CD8-positive, alpha-beta memory T cell (primary cell): ENCODE measurements at places on chromosomes 11 and 22. TPM values are rescaled to one million over a fixed set of nuclear protein-coding genes. Genes with fewer than 3 reads are reported as not detected.

DNA sequence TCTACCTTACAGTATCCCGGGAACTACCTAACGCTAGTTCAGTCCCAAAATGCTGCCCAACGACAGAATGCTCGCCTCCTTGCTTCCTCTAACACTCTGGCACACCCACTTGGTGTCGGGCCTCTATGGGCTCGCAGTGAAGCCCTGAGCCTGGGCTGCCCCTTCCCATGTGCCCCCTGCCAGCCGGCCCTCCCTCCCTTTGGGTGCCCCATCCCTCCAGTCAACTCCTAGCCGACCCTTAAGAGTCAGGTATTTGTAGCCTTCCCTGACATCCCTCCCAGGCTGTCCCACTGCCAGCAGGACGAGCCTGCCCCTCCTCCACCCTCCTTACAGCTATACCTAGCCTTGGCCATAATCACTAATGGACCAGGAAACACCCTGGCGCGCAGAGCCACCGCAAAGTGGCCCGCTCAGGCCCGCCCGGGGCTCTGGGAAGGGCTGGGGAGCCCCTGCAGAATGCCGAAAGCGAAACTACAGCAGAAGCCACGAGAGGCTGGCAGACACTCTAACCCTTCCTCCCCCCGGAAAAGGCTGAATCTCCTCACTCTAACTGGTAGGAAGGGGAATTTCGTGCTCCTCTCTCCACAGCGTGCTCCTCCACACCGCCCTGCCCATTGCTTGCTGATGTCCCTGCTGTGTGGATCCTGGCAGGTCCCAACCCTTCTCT lies 8.2 kb downstream of the CBX7 start:
- no peaks in the 10 kb centered on the region for H3K27me3 ChIP-seq
- H3K4me3 ChIP-seq = peak overlapping the region; percentile 96
- DNase-seq = peak; percentile 69
- H3K4me1 ChIP-seq = peaks cover 45% of the 10 kb centered on the region

- no peak for DNase-seq
- no peaks in the 10 kb centered on the region for H3K4me1 ChIP-seq
- peaks cover 25% of the 10 kb centered on the region for H3K36me3 ChIP-seq
- no peaks in the 10 kb centered on the region for H3K27me3 ChIP-seq
- no peak overlapping the region for H3K27ac ChIP-seq
Observed at GRCh38 chr22:41344189-41344788, 37.5 kb upstream of the TEF start.

DNA sequence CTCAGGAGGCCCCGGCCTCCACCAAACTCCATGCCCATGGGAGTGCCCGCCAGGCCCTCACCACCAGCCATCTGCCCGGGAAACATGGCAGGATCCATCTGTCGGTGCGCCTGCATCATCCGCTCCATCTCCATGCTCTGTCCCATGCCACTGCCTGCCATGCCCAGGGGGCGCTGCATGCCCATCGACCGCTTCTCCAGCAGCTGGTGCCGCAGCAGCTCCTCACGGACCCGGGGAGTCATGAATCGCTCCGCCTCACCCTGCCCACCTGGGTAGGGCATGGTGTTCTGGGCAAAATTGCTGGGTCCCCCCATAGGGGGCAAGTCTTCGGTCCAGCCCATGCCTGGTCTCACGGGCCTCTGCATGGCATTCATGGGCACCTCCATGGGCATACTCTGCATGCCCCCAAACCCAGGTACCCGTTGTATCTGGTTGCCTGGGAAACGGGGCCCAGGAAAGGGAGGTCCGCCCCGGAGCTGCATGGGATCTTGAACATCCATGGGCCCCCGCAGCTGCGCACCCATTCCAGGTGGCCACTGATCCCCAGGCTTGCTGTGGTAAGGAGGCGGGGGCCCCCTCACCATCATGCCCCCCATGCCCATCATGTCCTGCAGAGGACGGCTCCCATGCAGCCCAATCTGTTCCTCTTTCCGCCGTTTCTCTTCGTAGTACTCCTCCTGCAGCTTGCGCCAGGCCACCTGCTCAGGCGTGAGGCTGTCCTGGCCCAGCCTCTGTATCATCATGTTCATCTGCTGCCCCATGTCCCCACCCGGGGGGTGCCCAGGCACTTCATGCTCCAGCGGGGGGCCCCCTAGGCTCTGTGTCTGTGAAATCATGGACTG lies 18.0 kb downstream of the CXCR5 start:
- H3K4me3 ChIP-seq = no peak overlapping the region
- peaks cover 51% of the 10 kb centered on the region for H3K36me3 ChIP-seq
- H3K4me1 ChIP-seq = peaks cover 15% of the 10 kb centered on the region
- no peaks in the 10 kb centered on the region for H3K27me3 ChIP-seq
- no peak overlapping the region for H3K27ac ChIP-seq

DNA sequence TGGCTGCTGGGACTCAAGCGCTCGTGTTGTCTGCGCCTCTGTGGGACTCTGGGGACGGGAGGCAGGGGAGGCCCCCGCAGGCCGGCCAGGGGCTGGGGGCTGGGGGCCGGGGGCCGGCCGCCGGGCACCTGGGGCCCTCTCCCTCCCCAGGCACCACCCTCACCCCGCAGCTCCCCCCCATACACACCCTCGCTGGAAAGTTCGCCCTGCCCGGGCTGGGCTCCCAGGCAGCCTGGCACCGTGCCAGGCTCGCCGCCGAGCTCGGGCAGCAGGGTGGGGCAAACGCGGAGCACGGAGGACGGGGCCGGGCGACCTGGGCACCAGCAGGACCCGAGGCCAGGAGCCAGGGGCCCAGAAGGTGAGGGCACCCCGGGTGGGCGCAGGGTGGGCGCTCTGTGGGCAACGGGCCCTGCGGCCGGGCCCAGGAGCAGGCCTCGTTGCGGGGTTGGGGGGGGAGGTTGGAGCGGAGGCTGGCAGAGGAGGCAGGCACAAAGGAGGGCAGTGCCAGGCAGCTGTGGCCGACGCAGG lies 76.7 kb upstream of the WNT7B start:
- H3K4me1 ChIP-seq = peaks cover 53% of the 10 kb centered on the region
- H3K4me3 ChIP-seq = peak overlapping the region; percentile 31
- DNase-seq = peak; percentile 64
- peak overlapping the region; percentile 47 for H3K27ac ChIP-seq

- no peaks in the 10 kb centered on the region for H3K4me1 ChIP-seq
- H3K36me3 ChIP-seq = peaks cover 6% of the 10 kb centered on the region
- no peak overlapping the region for H3K27ac ChIP-seq
- DNase-seq = no peak
- H3K4me3 ChIP-seq = no peak overlapping the region
- no peaks in the 10 kb centered on the region for H3K27me3 ChIP-seq
Observed at GRCh38 chr11:108474664-108475463, 7.5 kb upstream of the C11orf65 start.

DNA sequence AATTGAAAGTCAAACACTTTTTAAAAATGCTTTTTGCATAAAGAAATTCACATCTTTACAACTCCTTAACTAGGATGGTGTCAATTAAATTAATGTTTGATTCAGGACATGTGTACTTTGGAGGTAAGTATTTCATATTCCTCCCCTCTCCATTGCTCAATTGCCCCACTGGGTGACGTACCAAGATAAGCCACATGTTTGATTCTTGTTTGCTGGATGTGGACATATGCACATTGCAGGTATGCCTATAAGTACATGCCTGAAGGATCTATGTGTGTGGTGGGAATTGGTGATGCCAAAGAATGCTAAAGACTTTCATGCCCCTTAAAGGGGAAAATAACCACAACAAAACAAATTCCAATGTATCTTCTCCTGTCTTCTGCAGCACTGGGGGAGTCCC lies 5.8 kb downstream of the CD44 start:
- DNase-seq = no peak
- H3K4me3 ChIP-seq = peak overlapping the region; percentile 29
- no peaks in the 10 kb centered on the region for H3K27me3 ChIP-seq
- peak overlapping the region; percentile 35 for H3K27ac ChIP-seq
- H3K4me1 ChIP-seq = peaks cover 81% of the 10 kb centered on the region
- peaks cover 9% of the 10 kb centered on the region for H3K36me3 ChIP-seq

DNA sequence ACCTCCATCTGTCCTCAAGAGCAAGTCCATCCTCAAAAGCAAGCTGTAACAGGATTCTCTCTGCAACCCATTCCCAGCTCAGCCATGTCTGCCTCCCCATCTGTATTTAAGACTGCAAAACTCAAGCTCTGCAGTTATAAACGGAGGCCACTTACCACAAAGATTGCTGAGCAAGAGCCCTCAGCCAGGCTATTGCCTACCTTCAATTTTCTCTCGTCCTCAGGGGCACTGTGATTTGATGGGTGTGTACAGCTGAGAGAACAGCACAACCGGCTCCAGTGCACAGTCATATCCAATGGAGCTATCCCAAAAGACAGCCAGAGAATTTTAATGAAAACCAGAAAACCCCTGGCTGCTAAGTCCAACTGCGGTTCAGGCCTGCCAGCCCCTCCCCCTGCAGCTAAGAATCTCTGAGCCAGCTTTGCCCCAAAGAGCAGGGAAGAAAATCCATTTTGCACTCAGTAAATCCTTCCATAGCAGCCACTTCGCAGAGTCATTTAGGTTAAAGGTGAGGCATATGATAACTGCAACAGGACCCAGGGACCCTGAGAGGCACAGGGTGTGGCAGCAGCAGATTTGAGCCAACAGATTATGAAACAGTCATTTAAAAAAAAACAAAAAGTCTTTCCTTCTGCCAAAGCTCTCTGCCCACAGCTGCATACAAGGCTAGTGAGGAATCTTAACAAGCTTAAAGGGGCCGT lies 37.6 kb downstream of the RAB30 start:
- no peaks in the 10 kb centered on the region for H3K36me3 ChIP-seq
- no peak overlapping the region for H3K27ac ChIP-seq
- no peak for DNase-seq
- no peaks in the 10 kb centered on the region for H3K27me3 ChIP-seq
- H3K4me1 ChIP-seq = peaks cover 20% of the 10 kb centered on the region

DNA sequence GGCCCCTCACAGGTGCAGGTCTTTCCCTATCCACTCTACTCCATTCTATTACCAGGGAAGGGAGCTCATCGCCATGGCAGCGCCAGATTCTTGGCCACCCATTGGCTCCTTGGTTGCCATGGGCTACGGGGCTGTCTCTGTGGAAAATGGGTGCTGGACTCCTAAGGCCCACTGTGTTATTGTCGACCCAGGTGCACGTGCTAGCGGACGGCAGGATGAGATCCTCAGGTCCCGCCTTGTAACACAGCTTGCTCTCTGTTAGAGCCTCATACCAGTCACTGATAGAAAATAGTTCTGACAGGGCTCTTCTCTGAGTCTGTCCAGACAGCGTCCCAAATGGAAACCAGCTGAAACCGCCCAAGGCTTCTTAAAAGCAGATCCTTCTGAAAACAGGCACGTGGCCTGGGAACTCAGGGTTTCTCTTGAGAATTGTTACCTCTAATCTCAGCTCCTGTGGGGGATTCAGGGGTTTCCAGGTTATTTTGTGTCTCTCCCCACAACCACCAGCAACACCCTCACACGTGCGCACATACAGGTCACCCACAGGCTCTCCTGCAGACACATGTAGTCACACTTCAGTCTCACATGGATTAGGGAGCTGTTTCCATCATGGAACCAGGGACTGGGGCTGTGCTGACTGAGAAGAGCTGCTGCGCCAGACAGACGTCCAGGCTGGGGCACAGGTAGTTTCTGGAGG lies 1.5 kb downstream of the TUB start:
- H3K27me3 ChIP-seq = peaks cover 12% of the 10 kb centered on the region
- no peak for DNase-seq
- no peak overlapping the region for H3K4me3 ChIP-seq
- H3K27ac ChIP-seq = no peak overlapping the region
- no peaks in the 10 kb centered on the region for H3K36me3 ChIP-seq

DNA sequence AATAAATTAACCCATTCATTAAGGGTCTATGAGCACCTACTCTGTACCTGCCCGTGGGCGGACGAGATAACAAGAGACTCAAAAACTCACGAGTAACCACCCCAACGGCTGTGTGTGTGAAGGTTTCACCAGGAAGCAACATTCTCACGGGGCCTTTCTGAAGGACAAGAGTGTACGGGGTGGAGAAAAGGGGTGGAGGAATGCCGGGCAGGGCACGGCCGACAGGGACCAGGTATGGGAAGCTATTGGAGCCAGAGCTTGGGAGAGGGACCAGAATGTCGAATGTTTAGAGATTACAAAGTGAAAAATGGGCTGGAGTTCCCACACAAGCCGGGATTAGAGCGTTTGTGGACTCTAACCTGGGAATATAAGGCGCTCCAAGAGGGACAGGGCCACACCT lies 1.6 kb downstream of the KMT5B start:
- no peaks in the 10 kb centered on the region for H3K36me3 ChIP-seq
- H3K4me1 ChIP-seq = peaks cover 48% of the 10 kb centered on the region
- peaks cover 4% of the 10 kb centered on the region for H3K27me3 ChIP-seq
- no peak overlapping the region for H3K27ac ChIP-seq
- peak overlapping the region; percentile 93 for H3K4me3 ChIP-seq

- no peaks in the 10 kb centered on the region for H3K27me3 ChIP-seq
- H3K4me3 ChIP-seq = peak overlapping the region; percentile 87
- no peaks in the 10 kb centered on the region for H3K36me3 ChIP-seq
- peaks cover 20% of the 10 kb centered on the region for H3K4me1 ChIP-seq
Observed at GRCh38 chr11:130001461-130002351, 929 bp downstream of the PRDM10 start.

DNA sequence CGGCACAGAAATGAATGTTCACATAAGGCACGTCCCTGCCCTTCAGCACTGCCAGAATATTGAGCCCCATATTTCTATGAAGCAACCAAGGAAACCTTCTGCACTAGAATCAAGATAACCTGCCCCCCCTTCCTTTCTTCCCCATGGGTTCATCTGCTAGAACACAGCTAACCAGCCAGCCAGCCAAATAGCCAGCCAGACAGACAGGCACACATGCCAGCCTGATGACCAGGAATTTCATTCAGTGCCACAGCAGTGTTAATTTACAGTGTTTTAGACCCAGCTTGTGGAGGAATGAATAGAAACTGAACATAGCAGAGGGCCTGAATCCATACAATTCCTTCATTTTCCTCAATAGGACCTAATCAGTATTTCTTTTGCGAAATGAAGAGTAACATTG lies 57.0 kb downstream of the TENM4 start:
- H3K27ac ChIP-seq = no peak overlapping the region
- H3K27me3 ChIP-seq = no peaks in the 10 kb centered on the region
- H3K4me1 ChIP-seq = no peaks in the 10 kb centered on the region
- no peak for DNase-seq
- H3K4me3 ChIP-seq = no peak overlapping the region

GRCh38 chr11:116427903-116428637 lies 344.7 kb downstream of the BUD13 start:
- no peak overlapping the region for H3K4me3 ChIP-seq
- H3K4me1 ChIP-seq = no peaks in the 10 kb centered on the region
- H3K27ac ChIP-seq = no peak overlapping the region
- no peak for DNase-seq

DNA sequence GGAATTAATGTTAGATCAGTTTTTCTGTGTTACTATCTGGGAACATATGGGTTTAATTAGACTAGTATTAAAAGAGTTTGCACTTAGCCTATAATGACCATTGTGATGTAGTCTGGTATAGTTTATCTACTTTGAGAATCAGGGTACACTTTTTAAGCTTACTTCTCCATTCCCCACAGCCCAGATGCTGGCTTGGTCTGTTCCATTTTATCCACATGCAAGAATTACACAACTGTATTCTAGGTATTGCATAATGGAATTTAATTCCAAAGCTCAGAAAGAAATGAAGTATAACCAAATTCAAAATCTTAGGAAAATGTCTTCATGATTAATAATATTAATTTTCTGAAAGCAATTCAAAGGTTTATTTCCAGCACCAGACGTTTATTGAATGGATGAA lies 122.2 kb upstream of the PDGFD start:
- H3K36me3 ChIP-seq = no peaks in the 10 kb centered on the region
- H3K27me3 ChIP-seq = no peaks in the 10 kb centered on the region
- H3K27ac ChIP-seq = no peak overlapping the region

SLC5A12 gene
- total RNA-seq = not detected

CASP4 gene
- 48.8 TPM for total RNA-seq

SPA17 gene
- total RNA-seq = 3.9 TPM

C22orf42 gene
- total RNA-seq = not detected
